ENCODE measurements at places on chromosomes 13 and 19.

GRCh38 chr19:33671211-33671610 is 49.5 kb downstream of the CHST8 start:
- DNase-seq, result no peak

- no peak for DNase-seq
Observed at GRCh38 chr13:97328222-97328790, 105.7 kb upstream of the RAP2A start.

GRCh38 chr19:19591133-19591825 is 27.2 kb downstream of the PBX4 start:
- DNase-seq, result peak; percentile 69

GRCh38 chr13:35278917-35279316 is 197.6 kb downstream of the MAB21L1 start:
- DNase-seq, result no peak

GRCh38 chr19:30656520-30657100 is 284.4 kb downstream of the ZNF536 start:
- DNase-seq, result no peak

- no peak for DNase-seq
Observed at GRCh38 chr19:17352608-17353280, 15.4 kb downstream of the GTPBP3 start.

DNA sequence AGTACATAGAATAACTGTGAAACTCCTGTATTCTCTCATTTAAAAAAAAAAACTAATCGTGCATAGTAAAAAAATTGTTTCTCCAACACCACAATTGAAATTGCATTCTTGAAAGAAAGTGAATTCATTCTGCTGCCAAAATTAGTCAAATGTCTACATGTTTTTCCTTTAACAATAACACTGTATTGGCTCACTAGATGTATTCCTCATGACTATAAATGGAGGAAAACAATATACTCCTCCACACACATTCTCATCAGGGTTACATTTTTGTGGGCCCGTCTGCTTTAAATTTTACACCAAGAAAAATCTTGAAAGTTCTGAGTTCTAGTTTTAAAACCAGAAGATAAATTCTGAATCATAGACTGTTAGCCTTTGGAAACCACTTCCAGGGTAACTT is 233.6 kb downstream of the KLF12 start:
- DNase-seq, result no peak

- DNase-seq, result no peak
Observed at GRCh38 chr13:91389186-91389585, 9.2 kb upstream of the GPC5 start.

DNA sequence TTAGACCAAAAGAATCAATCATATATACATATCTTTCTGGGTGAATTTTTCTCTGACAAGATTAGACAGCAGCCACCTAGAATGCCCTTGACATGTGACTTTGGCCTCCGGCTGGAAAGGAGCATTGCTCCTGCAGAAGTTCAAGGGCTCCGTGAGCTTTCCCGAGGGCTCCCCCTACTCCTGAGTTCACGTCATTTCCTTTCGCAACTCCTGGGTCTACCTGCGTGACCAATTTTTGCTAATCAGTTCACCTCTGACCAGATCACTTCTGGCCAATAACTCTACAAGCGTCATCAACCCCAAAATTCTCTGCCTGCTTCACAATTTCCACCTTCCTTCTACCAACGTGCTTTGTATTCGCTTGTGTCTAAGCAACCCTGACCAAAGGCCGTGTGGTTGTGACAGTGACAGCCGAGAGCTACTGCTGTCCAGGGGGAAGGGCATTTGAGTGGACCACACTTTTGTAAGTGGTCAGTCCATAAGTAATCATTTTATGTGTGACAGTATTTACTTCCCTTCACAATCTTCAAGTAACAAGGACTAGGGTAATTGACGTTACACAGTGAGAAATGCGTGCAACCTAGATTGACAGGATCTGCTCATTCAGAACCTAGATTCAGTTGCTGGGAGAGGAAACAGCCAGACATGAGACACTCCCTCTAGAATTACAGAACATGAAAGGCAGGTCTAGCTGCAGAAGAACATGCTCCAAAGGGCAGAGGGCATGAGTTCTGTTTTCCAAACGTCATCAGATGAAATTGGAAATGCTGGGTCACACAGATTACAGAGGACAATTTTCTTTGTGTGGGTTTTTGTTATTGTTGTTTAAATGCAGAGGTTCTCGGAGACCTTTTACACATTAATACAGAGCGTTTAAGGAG is 145.9 kb upstream of the SPACA7 start:
- DNase-seq, result no peak

DNA sequence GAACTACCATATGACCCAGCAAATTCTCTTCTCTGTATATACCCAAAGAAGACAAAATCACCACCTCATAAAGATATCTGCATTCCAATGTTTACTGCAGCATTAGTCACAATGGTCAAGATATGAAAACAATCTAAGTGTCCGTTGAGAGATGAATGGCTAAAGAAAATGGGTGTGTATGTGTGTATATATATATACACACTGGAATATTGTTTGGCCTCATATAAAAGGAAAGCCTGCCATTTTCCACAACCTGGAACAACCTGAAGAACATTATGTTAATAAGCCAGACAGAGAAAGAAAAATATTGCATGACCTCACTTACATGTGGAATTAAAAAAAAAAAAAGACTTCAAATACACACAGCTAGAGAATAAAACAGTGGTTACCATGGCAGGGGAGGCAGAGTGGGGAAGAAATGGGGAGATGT is 29.5 kb upstream of the RBM26 start:
- no peak for DNase-seq

- no peak for DNase-seq
Observed at GRCh38 chr19:35329323-35329722, 336 bp downstream of the CD22 start.

- no peak for DNase-seq
Observed at GRCh38 chr13:44719857-44720671, 143.9 kb upstream of the TSC22D1 start.

- no peak for DNase-seq
Observed at GRCh38 chr19:16847430-16847829, 18.2 kb downstream of the SIN3B start.

DNA sequence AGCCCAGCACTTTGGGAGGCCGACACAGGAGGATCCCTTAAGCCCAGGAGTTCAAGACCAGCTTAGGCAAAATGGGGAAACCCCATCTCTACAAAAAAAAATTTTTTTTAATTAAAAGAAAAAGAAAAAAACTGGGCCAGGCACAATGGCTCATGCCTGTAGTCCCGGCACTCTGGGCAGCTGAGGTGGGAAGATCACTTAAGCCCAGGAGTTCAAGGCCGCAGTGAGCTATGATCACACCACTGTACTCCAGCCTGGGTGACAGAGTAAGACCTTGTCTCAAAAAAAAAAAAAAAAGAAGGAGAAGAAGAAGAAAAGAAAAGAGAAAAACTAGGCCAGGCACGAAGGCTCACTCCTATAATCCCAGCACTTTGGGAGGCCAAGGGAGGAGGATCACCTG is 4.3 kb downstream of the ELL start:
- DNase-seq, result no peak

DNA sequence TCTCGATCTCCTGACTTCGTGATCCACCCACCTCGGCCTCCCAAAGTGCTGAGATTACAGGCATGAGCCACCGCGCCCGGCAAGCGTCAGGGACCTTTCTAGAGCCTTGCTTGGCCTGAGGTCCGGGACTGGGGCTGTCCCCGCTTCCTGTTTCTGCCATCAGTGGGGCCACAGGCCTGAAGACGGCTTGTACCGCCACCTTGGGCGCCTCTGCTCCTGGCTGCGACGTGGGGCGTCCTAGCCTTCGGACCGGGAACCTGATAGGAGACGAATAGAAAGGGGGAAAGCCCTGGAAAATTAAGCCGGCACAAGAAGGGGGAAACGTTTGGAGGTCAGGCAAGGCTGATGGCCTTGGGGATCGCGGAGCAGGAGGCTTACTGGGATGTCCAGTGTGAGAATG is 35.1 kb downstream of the RNF6 start:
- DNase-seq, result peak; percentile 10

DNA sequence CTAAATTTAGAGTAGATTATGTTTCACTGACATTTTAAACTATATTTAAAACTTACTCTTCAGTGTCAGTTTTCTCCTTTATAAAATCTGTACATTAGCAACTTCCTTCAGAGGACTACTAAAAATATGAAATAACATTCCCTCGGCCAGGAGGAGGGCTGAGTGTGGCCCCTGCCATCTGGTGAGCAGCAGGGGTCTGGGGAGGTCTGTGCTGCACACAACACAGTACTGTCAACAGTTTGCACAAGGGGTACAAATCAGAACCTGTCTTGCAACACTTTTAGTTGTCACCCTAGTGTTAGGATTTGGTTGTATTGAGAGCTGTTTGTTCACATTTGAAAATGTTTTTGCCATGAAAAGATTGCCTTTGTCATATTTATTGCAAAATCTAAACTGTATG is 48.9 kb downstream of the TPP2 start:
- DNase-seq, result no peak

DNA sequence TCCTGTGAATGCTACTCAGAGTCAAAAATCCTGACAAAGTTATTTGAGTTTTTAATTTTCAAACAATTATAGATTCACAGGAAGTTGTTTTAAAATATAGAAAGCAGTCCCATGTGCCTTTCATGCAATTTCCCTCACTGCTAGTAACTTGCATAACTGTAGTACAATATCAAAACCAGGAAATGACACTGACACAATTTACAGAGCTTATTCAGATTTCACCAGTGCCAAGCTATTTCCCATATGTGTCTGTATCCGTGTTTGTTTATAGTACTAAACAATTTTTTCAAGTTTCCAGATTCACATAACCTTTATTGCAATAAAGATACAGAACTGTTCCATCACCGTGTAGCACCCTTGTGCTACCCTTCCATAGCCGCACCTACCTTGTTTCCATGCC is 934.6 kb downstream of the PCDH17 start:
- DNase-seq, result no peak

DNA sequence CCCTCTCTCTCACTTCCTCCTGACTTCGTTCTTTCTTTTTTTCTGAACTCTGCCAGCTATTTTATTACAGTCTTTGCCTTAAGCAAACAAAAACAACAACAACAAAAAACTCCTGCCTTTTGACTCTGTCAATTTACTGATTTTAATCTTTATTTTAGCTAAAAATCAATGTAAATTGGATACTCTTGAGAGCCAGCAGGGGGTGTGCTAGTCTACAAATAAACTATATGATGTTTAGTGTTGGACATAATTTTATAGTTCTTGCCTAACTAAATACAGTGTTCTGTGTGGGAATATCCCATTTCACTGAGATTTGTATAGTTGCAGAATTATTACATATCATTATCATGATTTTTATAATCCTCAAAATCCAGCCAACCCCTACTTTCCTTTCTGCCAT is 1199.9 kb upstream of the SPRY2 start:
- no peak for DNase-seq

DNA sequence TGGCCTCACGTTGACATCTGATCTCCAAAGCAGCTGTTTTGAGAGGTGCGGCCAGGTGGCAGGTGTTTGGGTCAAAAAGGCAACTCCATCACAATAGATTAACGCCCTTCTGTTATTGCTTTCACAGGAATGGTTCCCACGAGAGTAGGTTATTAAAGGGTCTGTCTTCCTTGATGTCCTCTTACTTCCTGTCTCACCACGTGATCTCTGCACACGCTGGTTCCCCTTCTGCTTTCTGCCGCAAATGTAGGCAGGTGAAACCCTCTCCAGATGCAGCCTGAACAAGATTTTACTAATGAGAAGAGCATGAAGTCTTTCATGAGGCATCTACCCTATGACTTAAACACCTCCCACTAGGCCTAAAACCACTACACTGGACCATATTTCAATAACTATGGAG is 22.8 kb upstream of the ZNF564 start:
- DNase-seq, result no peak

DNA sequence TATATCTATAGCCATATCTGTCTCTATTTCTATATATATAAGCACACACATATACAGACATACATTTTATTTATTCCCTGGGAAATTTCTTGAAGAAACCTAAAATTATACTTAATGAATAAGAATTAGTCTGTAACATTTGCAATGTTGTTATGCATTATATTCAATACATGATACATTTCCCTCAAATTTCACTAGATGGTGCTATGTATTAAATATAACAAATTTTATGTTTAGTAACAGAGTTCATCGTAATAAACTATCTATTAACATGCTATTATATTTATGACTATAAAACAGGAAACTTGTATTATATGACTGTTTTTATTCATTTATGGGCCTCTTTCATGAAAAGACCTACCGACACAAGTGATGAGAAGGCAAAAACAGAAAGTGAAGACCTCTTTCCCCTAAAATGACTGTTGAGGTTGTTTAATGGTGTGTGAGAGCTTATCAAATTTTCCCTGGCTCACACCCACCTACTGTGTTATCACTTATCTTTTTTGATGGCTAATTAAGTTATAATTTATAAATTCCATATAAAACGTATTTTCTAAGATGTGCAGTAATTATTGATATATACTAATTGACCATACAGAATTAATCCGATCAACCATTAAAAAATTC is 881.9 kb downstream of the SLITRK6 start:
- DNase-seq, result no peak

- DNase-seq, result no peak
Observed at GRCh38 chr19:4971816-4972495, 3.0 kb downstream of the KDM4B start.

GRCh38 chr13:32233062-32233461 is 82.1 kb downstream of the ZAR1L start:
- no peak for DNase-seq

DNA sequence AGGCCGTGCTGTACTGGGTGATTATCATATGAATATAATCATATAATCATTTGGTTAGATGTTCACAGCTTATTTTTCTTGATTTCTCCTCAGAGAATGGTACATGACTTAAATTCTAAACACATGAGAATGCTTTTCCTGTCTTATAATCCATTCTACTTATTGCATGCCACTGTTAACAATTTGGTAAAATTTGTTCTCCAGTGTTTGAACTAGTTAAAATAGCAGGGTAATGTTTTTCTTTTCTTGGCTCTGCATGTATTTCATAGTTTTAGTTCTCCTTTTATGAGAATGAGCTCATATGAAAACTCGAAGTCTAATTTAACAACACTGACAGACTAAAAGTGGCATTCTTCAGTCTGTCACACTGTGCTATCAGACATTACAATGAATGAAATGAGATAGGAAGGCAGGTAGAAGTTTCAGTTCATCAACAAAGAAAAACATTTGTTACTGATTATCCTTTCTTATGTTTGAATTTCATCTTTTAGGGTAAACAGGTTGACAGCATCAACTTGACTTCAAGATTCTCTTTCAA is 10.2 kb downstream of the SPRYD7 start:
- no peak for DNase-seq

DNA sequence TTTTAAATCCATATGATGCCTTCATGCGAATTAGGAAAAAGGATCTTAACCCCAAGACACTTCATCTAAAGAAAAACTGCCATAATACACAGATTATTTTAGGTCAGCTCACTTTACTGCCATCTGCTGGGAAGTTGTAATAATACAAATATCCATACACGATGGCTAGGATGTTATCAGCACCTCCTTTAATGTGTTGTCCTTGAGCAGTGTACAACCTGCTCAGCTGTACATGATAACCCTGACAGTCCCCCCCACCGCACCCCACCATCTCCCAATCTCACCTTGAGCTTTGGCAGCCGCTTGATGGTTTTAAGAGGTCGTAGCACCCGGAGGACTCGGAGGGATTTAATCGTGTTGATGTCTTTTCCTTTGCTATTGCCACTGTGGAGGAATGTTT is 112.2 kb downstream of the IER2 start:
- no peak for DNase-seq

GRCh38 chr19:13784731-13785452 is 10.4 kb upstream of the ZSWIM4 start:
- peak; percentile 69 for DNase-seq

Data from activated naive CD8-positive, alpha-beta T cell treated with anti-CD3 and anti-CD28 coated beads for 36 hours (primary cell).